ENCODE measurements at places on chromosomes 16 and 17. TPM values are rescaled to one million over a fixed set of nuclear protein-coding genes. Genes with fewer than 3 reads are reported as not detected.

GRCh38 chr17:70110443-70110880, 35.4 kb downstream of the KCNJ16 start:
- DNase-seq: no peak

DNA sequence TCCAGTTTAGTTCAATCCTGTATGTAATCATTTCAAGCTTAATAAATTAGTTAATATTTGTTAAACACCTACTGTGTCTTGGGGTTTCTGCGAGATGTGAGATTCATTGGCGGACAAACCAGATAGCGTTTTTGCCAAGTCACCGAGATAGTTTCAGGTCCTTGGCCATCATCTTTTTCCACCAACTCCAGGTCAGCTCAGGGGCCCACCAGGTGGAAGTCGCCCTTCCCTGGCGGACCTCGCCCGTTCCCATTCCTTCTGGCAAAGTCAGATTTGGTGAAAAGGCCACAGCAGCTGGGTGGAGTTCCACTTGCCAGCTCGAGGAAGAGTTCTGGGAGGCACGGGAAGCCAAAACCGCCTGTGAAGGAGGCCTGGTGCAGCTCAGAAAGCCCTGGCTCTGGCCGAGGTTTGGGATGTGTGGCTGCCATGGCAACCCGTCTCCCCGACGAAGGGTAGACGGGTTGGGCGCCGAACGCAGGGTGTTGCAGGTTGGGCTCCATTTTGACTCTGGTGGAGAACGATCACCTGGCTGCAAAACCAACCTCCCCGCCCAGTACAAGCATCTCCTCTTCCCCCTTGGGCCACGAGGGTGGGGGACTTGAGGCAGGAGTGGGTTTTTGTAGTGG, 39.5 kb downstream of the CMIP start:
- no peak for DNase-seq

DNA sequence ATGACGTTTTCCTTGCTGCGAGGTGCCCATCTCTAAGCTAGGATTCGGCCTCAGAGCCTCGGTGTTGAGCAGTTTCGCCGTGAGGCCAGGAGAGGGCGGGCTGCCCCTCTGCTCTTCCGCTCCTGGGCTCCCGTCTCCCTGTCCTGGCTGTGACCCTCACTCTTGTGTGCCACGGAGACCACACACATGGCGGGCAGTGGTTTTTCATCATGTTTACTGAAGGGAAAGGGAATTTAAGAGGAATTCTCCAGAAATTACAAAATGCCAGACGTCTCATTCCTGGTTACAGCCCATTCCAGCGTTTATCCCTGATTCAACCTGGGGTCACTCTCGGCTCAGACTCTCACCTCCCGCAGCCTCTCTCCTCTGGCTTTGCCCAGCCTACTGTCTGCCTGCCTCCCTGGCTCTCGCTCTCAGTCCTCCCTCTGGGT, 96.8 kb upstream of the ELAC2 start:
- no peak for DNase-seq

DNA sequence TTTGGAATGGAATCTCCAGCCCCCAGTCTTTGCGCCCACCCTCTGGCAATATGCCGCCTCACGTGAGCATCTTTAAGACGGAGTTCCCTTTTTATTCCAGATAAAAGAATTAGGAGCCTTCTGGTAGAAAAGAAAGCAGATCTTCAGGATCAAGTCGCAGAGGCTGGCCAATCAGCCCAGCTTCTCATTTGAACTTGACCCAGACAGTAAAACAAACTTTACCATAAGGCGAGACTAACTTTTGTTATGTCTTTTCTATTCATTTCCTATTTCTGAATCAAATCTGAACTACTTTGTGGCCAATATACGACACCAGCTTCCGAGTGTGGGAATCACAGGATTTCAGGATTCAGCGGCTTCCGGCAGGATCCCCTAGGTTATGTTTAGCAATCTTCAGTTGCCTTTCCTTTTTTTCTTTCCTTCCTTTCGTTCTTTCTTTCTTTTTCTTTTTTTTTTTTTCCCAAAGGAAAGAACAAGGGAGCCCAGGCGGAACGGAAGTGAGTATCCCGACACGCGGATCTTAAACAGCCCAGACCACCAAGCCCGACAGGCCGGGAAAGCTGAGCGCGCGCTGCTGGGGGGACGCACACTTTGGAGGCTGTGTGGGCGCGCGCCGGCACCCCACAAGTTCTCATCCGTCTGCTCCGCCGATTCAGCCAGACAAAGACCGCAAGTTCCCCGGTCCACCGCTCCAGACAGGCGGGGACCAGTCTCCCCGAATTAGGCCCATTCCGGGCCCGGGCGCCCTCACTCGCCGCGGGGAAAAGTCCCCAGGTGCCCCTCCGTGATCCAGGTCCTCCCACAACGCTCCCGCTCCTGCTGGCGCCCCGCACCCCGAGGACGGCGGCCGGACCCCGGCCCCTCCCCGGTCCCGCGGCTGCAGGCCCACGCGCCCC, 633 bp downstream of the TBC1D16 start:
- DNase-seq: no peak

DNA sequence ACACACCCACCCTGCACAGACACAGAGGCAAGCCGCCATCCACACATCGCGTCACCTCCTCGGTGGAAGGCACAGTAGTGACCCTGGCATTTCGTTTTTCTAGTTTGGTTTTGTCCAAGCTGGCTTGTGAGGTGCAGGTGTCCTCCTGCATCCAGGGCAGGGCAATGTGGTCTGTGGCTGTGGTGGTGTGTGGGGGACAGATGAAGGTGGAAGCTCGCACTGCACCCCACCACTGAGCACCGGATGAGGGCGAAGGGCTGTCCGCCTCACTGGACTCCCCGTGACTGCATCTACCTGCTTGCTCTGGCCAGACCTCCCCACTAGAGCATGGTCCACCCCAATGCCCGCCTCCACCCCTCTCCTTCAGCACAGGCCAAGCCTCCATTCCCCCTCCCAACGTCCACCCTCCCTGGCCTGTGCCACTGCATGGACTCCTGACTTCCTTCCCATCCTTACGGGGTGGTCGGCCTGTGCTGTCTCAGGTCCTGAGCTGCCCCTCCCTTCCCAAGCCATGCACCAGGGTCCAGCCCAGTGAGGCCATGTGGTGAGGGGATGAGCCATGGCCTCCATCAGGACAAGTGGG, 78.8 kb upstream of the CBX4 start:
- DNase-seq: peak; percentile 62

DNA sequence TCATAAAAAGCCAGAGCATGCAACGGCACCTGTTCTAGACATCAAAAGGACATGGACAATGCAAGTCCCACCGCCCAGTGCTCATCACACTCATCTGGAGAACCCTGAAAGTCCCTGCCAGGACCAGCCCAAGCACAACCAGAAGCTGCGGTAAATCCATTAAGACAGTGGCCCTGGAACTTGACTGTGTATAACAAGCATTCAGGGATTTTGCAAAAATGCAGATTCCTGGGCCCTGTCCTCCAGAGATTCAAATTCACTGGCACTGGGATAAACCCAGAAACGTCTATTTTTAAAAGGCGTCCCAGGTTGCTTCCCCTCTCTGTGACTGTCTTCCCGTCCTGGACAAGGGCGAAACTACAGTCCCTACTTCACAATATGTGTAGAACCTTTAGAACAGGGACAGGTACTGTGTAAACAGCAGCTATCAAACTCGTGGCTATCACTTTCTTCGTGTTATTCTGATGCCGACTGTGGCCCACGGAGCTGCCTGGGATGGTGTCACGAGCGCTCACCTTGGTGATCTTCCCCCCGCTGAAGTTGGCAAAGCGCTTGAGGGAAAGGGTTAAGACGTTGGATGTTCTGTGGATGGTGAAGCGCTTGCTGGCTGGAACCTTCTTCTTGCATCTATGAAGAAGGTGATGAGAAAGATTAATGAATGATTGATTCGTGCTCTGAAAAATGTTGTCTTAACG, 22.3 kb downstream of the USP36 start:
- DNase-seq: peak; percentile 22

DNA sequence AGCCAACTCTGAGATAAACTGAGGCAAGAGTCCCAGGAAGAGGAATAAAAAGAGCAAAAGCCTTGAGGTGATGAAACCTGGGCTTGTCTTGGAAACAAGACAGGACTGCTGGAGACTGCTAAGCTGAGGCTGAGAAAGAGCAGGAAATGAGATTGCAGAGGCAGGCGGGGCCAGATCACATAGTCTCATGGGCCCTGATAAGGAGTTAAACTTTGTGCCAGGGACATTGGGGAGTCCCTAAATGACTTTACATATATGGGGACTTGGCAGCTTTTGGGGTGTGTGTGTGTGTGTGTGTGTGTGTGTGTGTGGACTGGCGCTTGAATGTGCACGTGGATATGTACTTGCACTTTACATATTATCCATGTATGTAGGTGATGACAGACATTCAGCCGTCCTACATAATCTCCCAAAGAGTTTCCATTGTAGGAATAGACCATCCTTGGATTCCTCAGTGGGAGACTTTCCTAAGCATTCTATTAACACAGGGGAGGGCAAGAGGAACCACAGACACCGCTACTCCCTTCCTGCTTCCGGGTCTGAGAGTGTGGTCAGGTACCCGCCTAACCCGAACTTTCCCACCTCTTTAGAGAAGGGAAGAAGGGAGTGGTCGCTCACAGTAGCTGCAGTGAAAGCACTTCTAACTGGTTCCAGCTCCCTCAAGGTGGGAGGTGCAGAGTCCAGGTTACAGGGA, 123.1 kb downstream of the LYRM1 start:
- DNase-seq: no peak

DNA sequence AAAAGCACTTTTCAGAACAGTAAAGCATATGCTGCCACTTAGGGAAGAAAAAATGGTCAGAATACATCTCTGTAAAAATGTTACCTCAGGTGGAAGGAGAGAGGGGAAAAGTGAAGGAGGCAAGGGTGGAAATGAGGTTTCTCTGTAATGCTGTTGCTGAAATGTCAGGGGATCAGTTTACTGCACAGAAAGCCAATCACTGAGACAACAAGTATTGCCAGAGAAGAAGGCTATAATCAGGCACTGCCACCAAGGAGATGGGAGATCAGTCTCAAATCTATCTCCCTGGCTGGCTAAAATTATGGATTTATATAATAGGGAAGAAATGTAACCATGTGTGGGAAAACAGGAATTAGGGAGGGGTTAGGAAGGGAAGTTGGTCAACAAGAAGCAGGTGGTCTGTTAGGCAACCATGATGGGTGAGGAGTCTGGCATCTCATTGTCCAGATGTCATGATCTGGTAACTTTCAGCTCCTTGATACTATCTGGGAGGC, 27.7 kb upstream of the GUCY2D start:
- no peak for DNase-seq

DNA sequence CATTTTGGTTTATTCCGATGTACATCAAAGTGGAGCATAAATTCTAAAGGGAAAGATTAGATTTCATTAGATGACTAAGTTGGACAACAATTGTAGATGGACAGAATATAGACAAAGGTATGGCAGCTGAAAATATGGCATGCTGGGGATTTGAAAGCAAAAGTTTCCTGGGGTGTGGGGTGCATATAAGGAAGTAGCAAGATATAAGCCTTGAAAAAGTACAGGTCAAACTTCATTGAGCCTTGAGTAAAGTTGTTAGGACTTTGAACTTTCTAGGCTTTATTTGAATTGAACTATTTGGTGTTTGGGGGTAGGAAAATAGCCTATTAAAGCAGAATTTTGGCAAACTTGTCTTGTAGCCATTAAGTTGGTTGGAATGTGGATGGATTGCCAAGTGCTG, 75.8 kb upstream of the KCNJ16 start:
- no peak for DNase-seq

DNA sequence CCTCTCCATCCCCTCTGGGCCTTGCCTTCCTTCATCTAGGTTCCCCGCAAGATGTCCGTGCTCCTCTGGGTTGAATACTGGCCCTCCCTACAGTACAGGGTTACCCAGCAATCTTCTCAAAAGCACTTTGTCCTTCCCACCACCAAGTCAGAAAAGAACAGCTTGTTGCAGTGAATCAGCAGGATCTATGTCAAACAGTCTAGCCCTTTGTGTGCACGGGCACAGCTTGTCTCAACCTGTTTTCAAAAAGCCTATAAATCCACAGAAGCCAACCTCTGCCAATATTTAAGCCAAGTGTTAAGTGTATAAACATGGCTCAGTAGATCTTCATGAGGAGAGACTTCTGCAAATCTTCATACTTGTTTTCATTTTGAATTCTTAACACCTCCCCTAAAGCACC, 25.2 kb downstream of the C17orf67 start:
- no peak for DNase-seq

DNA sequence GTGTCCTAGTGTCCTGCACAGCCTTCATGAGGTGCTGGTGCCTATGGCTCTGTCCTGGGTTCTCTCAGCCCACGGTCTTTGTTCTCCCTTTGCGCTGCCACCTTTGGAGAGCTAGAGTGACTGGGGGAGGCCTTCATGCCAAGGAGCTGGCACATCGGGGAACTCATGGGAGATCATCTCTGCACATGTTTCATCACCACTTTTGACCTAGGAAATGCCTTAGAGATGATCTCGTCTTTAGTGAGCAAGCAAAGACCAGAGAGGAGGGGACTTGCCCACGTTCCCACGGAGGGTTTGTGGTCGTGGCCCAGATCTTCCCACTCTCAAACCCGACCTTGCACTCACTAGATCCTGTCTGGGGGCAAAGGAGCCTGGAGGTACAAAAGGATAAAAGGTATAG, 23.5 kb downstream of the TBX4 start:
- peak; percentile 39 for DNase-seq

DNA sequence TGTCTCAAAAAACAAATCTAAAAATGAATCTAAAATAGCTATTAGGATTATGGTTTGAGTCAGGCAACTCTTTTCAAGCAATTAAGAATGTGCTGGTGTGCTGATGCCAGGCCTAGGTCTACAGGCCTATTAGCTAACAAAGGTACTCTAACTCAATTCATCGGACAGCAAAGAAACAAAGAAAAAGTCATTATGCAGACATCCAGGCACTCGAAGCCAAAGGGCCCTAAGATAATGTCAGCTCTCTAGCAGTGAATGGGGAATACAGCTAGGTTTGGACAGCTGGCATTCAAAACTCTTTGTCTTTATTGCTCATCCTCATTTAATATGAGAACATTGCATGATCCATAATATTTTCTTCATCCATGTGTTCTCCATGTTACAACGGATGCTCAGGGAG, 108.5 kb downstream of the TMEM114 start:
- DNase-seq: no peak

DNA sequence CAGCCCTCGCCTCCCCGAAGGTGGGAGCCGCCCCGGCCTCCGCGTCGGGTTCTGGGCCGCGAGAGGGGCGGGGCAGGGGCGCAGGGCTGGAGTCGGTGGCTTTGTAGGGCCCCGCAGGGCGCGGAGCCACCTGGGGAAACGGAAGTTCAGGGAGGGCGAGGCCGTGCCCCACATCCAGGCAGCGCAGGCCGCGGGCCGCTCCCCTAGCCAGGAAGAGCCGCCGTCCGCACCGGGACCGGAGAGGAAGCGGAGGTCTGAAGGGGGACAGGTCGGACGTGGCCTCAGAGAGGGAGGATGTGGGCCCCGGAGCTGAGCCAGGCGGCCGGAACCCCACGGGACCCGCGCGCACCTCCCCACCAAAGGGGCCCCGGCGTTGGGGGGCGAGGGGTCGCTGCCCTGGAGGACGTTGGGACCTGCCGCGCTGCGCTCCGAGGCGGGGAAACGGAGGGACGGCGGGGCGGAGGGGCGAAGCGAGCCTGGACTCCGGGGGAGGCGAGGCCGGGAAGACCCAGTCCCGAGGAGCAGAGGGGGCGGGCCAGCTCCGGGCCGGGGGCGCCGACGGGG, 482 bp upstream of the SLC16A3 start:
- DNase-seq: no peak

GRCh38 chr17:68457168-68457538, at the start of gene WIPI1:
WIPI1 (minus strand) TSS chr17:68457496; CDS start chr17:68457421, 75 bp downstream.
- no peak for DNase-seq

RTN4RL1 gene
- 0.47 TPM for total RNA-seq

STX1B gene
- 4.0 TPM for total RNA-seq

NPIPA2 gene
- 11.5 TPM for total RNA-seq
